ENCODE measurements at places on chromosomes 6 and 20. TPM values are rescaled to one million over a fixed set of nuclear protein-coding genes. Genes with fewer than 3 reads are reported as not detected.

- DNase-seq: no peak
Measured at GRCh38 chr6:153435787-153436186, 304.7 kb upstream of the RGS17 start.

- DNase-seq: no peak
Measured at GRCh38 chr20:3353646-3354045, 53.8 kb downstream of the DNAAF9 start.

GRCh38 chr20:56458206-56458821, 10.1 kb upstream of the RTF2 start:
- DNase-seq: no peak

GRCh38 chr20:13006825-13007224, 1.9 kb upstream of the SPTLC3 start:
- DNase-seq: no peak

HCRTR2 gene
- not detected for total RNA-seq

GRCh38 chr6:62904687-62905086, 306.6 kb upstream of the FKBP1C start:
- no peak for DNase-seq

DNA sequence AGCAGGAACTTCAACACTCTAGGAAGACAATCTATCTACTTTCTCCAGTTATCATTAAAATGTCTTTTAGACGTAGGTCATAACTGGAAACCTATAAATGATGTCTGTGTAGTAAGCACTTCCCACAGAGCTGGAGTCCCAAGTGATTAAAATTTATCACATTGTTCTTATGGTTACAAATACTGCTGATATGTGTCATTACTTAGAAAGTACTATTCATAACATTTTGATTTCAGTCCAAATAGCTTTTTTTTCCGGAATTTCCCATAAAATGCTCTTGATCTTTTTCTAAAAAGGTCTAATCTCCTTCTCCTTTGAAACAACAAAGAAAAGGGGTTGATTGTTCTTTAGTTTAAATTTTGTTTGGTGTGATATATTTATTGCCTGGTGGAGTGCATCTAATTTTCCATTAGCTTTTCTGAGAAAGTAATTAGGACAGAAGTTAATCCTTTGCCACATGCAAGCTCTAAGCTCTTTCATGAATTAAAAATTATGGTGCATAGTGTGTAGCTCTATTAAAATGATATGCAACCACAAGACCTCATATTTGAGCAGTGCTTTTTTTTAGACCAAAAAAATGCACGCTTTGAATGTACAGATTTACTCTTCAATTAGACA, 132.7 kb upstream of the TCF21 start:
- no peak for DNase-seq

- DNase-seq: no peak
Measured at GRCh38 chr6:141426400-141426980, 706.2 kb upstream of the GJE1 start.

DNA sequence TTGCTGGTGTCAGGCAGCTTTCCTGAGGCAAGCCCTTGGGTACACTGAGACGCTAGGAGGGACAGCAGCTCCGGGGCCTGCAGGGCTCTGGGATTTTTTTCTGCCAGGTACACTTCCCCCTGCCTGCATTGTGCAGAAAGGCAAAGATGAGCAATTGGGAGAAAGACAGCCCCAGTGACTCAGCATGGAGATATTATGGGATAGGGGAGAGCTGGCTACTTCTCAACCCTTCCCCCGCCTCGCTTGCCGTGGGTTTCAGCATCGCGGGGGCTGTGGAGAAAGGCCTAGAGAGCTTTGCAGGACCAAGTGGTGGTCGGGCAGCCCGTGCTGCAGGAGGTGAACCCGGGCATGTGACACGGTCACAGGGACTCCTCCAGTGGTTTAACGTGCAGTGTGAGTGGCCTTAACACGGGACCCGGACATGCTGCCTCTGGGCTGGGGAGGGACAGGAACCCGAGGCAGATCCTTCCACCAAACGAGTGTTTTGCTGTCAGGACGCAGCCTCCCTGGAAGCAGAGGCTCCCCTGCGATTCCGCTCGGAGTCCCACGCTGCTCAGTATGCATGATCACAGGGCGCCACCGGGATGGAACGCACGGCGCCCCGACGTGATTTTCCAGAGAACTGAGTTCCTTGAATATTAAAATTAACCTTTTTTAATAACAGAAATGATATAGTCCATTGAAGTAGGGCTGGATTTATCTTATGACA, 139.9 kb downstream of the CDH4 start:
- DNase-seq: no peak

NKX2-4 gene
- not detected for total RNA-seq

All from activated CD8-positive, alpha-beta memory T cell treated with anti-CD3 and anti-CD28 coated beads, Interleukin-2, amount 10 ng/mL, durations not matched to agents 7 days and 5 days (primary cell).